ENCODE measurements at places on chromosomes 4 and X. TPM values are rescaled to one million over a fixed set of nuclear protein-coding genes. Genes with fewer than 3 reads are reported as not detected.

The P2RY8 gene
- polyA plus RNA-seq, result 0.04 TPM

The AKAP14 gene
- not detected for polyA plus RNA-seq

The RP2 gene
- 13.5 TPM for polyA plus RNA-seq

The TAF7L gene
- 0.53 TPM for polyA plus RNA-seq

The SAGE1 gene
- not detected for polyA plus RNA-seq

The LINC00632 gene
- polyA plus RNA-seq, result 36.7 TPM

The OTOP1 gene
- polyA plus RNA-seq, result not detected

The PPP4R3C gene
- polyA plus RNA-seq, result not detected

The CYP2U1 gene
- 6.8 TPM for polyA plus RNA-seq

The TDO2 gene
- polyA plus RNA-seq, result not detected

The IGFBP7 gene
- polyA plus RNA-seq, result 1,359 TPM

The SGMS2 gene
- 39.1 TPM for polyA plus RNA-seq

The MAGEA8 gene
- not detected for polyA plus RNA-seq

The ETDA gene
- polyA plus RNA-seq, result not detected

The SHISA3 gene
- polyA plus RNA-seq, result not detected

The IGSF1 gene
- polyA plus RNA-seq, result not detected

The SH3D19 gene
- 29.1 TPM for polyA plus RNA-seq

The ITM2A gene
- not detected for polyA plus RNA-seq

The PRICKLE3 gene
- polyA plus RNA-seq, result 5.1 TPM

The FGA gene
- not detected for polyA plus RNA-seq

The RPGR gene
- 6.0 TPM for polyA plus RNA-seq

The ATP8A1 gene
- 0.29 TPM for polyA plus RNA-seq

The CLDN34 gene
- polyA plus RNA-seq, result not detected

The PLP2 gene
- polyA plus RNA-seq, result 209 TPM

The FRG2 gene
- not detected for polyA plus RNA-seq

The FGFR3 gene
- polyA plus RNA-seq, result 0.10 TPM

The PSAPL1 gene
- polyA plus RNA-seq, result not detected

The ENOX2 gene
- 13.6 TPM for polyA plus RNA-seq

The ATP10D gene
- 30.7 TPM for polyA plus RNA-seq

The TMPRSS11F gene
- not detected for polyA plus RNA-seq

The TSPAN6 gene
- polyA plus RNA-seq, result 37.8 TPM

The SMPX gene
- polyA plus RNA-seq, result not detected

The GC gene
- polyA plus RNA-seq, result not detected

The FAAH2 gene
- polyA plus RNA-seq, result not detected

The MAGEE2 gene
- polyA plus RNA-seq, result not detected

The RBMXL3 gene
- polyA plus RNA-seq, result not detected

The RTL9 gene
- 0.20 TPM for polyA plus RNA-seq

The FAM149A gene
- 1.2 TPM for polyA plus RNA-seq

The SATL1 gene
- polyA plus RNA-seq, result not detected

The EVC gene
- 4.9 TPM for polyA plus RNA-seq

The ETNPPL gene
- polyA plus RNA-seq, result not detected

The GUCY1B1 gene
- 0.56 TPM for polyA plus RNA-seq

The REST gene
- 54.6 TPM for polyA plus RNA-seq

The C1QTNF7 gene
- polyA plus RNA-seq, result not detected

The WDR13 gene
- 92.4 TPM for polyA plus RNA-seq

The MAGEH1 gene
- polyA plus RNA-seq, result 38.3 TPM

The NPFFR2 gene
- not detected for polyA plus RNA-seq

The PAGE5 gene
- polyA plus RNA-seq, result not detected

The MAGIX gene
- polyA plus RNA-seq, result 1.1 TPM

The CT45A2 gene
- polyA plus RNA-seq, result not detected

The BEX5 gene
- not detected for polyA plus RNA-seq

The CXorf51A gene
- not detected for polyA plus RNA-seq

The JAKMIP1 gene
- polyA plus RNA-seq, result not detected

The MAP7D2 gene
- 0.11 TPM for polyA plus RNA-seq

The USP46 gene
- 9.4 TPM for polyA plus RNA-seq

The PDLIM3 gene
- 0.51 TPM for polyA plus RNA-seq

The PABPC1L2A gene
- not detected for polyA plus RNA-seq

The TMLHE gene
- polyA plus RNA-seq, result 10.3 TPM
